ENCODE measurements at places on chromosomes 7 and 10.

DNA sequence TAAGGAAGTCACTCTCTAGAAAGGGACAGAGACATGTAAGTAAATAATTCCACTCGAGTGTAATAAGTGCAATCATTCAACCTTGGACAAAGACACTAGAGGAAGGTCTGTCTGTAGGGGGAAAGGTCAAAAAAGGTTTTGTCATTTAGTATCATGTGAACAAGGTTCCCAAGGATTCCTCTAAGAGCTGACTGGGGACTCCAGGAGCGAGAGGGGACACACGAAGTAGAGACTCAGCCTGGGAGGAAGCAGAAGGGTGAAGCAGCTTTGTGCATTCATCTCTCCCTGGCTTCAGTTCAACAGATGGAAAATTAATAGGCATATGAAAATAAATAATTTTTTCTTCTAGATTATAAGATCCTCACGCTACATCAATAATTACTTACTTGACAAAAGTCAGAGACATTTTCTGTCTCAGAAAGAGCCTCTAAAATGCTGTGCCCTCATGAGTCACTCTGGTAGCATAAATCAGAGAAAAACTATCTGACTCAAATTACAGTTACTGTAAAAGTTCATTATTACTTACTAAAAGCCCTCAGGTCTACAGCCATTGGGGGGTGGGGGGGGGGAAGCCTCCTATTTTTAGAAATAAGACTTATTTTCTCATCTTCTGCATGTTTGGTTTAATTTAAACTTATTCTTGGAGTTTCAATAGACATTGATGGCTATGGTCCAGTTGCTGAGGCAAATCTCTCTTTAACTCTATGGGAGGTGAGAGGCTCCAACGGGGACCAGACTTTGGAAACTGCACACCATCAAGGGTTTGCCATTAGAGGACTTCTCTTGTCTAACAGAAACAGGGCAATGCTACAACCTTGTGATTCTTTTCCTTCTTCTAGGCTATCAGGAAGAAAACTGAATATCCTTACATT is 275.1 kb upstream of the KLF14 start:
- peak; percentile 61 for DNase-seq

DNA sequence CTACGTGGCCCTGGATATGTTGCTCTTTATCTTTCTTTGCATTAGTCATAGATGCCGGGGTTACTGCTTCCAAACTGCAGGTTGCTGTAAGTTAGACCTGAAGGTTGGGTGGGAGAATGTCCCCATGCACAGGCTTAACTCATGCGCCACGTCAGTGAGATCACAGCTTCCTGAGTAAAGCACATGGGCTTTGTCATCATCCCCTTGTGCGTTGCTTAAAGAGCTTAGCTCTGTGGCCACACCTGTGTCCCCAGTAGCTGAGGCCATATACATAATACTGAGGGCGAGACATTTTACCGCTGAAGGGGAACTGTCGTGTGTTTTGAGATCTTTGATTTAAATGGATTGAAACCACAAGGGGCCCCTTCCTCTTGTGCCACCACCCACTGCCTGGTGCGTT is 45.8 kb upstream of the BTBD16 start:
- DNase-seq, result no peak

DNA sequence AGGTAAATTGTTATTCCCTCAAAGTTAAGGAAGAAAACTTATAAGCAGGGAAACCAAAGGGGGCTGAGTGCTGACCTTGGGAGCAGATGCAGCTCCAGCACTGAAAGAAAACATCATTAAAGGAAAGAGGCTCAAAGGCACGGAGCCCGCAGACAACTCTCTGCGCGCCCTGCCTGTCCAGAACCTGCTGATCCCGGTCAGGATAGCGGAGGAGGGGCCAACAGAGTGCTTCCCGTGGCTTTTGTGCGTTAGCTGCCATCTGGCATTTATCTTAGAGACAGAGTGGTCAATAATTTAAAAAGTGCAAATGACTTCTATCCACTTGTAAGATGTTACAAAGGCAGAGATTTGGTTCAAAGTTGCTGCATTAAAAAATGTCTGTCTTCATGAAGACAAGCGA is 162.1 kb downstream of the FANK1 start:
- DNase-seq, result no peak

GRCh38 chr7:29975561-29975960 is 14.0 kb downstream of the SCRN1 start:
- no peak for DNase-seq

DNA sequence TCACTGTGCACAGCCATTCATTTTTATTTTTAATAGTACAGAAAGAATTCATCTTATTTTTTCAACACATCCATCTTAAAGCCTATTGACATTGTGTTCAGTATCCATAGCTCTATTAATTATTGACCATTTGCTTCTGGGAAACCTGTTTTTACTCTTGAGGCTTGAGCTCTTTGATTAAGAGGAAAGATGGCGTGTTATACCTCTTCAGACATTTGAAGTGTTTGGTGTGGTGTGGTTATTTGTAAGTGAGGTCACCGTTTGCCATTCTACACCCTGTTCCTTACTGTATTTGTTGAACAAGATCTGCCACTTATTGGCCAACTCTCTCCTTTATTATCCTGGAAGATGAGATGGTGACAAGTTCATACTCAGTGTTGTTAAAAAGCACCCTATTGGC is 18.4 kb downstream of the C7orf57 start:
- no peak for DNase-seq

GRCh38 chr10:117454502-117454901 is 79.3 kb upstream of the PDZD8 start:
- no peak for DNase-seq

- peak; percentile 39 for DNase-seq
Measured at GRCh38 chr10:52644373-52645186, 128.0 kb downstream of the MBL2 start.

DNA sequence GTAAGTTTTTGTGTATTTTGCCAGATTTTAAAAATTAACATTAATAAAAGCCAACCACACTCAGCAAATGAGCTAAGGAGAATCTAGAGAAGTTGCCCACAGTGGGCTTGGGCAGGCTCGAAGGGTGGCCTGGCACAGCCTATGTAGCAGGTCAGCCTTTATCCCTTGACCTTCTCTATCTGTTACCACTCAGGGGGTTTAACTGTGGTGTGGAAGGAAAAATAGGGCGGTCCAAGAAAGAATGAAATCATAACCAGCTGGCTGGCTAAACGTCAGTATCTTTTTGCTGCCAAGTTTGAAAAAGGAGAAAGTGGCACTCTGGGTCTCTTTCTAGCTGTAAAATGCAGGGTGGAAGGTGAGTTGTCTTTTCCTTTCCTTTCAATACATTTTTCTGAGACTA is 130.3 kb upstream of the ASAH2 start:
- DNase-seq, result peak; percentile 45

GRCh38 chr10:97012470-97012869 is 173.3 kb downstream of the SLIT1 start:
- no peak for DNase-seq

GRCh38 chr7:7672545-7673239 is 32.1 kb downstream of the UMAD1 start:
- no peak for DNase-seq

DNA sequence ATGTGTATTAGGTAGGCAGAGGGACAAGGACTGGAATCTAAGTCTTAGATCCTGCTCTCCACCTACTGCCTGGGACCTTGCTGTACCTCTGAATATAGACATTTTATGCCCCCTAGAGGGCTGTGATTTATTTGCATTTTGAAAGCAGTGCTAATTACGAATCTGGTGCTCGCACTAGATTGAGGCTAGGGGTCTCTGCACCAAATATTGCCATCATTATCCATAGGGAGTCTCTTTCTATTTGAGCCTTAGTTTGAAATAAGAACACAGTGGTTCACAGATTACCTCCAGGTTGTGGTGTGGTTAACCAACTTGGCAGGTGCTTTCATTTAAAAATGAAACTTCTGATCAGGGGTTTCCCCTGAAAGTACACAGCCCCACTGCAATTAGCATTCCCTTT is 41.8 kb downstream of the CNNM1 start:
- no peak for DNase-seq

GRCh38 chr7:133642907-133643306 is 390.0 kb downstream of the EXOC4 start:
- DNase-seq, result no peak

GRCh38 chr7:102991540-102992214 is 78.9 kb downstream of the LRRC17 start:
- peak; percentile 16 for DNase-seq

DNA sequence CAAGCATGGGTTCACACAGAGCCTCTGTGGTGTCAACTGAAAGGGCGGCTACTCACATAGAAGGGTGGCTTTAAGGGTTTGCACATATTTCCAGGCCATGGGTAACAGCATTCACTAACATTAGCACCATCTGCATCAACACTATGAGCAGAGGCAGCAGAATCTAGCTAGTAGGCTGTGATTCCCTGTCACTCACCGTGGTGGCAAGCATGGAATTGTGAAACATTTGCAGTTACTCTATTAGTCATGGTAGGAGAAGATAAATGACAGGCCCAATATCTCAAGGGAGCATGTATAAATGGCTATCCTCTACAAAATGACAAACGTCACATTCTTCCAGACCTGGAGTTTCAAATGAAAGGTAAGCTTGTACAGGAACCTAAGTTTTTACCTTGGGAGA is 32.2 kb upstream of the CUBN start:
- DNase-seq, result no peak

GRCh38 chr10:62248465-62248864 is 20.2 kb downstream of the RTKN2 start:
- DNase-seq, result no peak

DNA sequence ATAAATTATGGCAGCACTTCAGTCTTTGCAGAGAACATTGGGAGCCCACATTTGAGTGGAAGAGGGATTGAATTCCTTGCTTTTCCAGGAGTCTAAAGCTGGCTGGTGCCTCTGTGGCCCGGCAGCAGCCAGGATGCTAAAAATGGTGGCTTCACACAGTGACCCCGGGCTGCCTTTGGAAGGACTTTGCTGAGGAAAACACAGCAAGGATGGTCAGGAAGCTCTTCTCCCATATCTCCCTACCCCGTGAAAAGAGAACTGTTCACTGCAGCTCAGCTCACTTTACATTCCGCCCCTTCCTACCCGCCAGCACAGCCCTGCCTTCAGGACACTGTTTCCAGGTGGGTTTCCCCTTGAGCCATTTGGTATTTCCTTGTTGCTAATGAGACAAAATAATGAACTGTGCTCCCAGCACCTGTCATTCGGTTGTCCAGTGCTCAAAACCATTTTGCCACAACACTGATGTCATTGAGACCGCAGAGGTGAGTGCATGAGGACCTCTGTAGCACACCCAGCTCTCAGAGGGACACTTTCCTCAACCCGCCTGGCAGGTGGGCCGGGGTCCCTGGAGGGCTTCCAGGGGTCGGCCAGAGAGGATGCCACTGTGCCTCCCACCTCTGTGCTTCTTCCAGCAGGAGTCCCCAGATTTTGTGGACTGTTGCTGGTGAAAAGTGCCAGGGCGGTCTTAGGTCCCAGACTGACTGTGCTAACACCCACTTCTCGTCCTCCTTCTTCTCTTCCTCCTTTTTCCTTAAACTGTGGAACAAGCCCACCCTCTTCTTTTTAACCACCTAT is 255.7 kb upstream of the PPP2R2D start:
- DNase-seq, result no peak

- no peak for DNase-seq
Measured at GRCh38 chr7:94856643-94857042, 50.8 kb upstream of the PPP1R9A start.

- no peak for DNase-seq
Measured at GRCh38 chr7:13692548-13692947, 296.9 kb downstream of the ETV1 start.

GRCh38 chr10:75720157-75720556 is 288.7 kb downstream of the LRMDA start:
- DNase-seq, result no peak

DNA sequence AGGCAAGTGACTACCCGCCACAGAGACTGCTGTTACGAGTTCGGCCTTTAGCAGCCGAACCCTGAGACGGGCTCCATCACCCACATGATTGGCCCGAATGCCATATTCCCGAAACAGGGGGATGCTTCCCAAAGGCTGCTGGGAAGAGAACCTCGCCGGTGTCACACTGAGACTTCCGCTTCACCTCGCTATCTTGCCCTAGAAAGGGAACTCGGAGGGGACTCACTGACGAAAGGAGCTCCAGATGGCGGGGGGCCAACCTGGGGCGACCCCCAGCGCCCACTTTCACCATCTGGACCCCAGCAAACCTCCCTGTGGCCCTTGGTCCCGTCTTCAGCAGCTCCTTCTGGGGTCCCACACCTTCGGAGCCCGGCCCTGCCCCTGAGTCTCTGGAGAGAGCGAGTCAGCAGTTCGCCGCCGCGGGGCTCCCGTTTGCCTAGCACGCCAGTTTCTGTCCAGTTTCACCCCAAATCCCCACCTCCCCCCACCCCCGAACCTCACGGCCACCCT is 529 bp downstream of the HPS1 start:
- DNase-seq, result no peak

DNA sequence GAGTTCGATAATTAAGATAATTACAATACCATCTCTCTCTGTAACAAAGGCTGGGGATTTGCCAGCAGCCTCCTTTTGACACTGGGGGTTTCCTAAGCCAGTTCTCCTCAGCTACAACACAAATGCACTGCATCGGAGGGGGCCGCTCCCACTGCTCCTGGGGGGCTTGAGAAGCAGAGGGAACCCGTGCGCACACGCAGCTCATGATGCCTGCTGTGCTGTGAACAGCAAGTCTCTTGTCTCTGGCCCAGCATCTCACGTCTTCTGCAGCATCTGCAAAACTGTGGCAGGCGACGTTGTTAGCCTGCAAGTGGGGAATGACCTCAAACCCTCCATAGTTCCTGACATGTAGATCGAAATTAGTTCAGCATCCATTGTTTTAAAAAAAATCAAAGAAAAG is 5.5 kb downstream of the VIPR2 start:
- DNase-seq, result no peak

- peak; percentile 25 for DNase-seq
Measured at GRCh38 chr10:11612021-11613001, 861 bp upstream of the USP6NL start.

GRCh38 chr10:5582736-5583135 is 58.0 kb downstream of the CALML3 start:
- DNase-seq, result no peak

DNA sequence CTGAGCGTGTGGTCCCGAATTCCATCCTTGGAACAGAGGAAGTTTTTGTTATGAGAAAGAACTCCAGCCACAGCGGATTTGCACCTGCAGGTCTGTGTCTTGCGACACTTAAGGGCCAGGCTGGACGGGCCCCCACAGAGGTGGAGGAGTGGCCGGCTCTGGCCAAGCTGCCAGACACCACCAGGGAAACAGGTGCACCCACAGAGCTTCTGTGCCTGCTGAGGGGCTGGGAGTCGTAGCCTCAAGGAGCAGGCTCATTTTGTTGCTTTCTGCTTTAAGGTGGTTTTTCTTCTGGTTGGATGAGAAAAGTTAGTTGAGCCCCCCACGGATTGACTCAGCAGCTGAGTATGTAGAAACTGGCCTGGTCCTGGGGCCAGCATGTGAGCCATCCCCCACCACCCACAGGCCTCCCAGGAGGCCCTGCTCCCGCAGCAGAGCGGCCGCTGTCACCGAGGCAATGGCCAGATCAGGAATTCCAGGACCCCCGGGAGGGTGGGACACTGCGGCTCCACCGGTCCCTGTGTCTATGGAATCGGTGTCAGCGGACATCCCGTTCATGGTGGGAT is 41.9 kb downstream of the NKX6-2 start:
- DNase-seq, result no peak

Data from umbilical cord (tissue), 2 donors.